ENCODE measurements at places on chromosomes 16 and 17.
A peak's percentile ranks its signal among the peaks of the same experiment; 100 is the strongest.

GRCh38 chr16:54430491-54431030 is 144.0 kb upstream of the IRX3 start:
- no peak for DNase-seq

- DNase-seq: no peak
Observed at GRCh38 chr17:7732981-7733539, 15.5 kb downstream of the DNAH2 start.

DNA sequence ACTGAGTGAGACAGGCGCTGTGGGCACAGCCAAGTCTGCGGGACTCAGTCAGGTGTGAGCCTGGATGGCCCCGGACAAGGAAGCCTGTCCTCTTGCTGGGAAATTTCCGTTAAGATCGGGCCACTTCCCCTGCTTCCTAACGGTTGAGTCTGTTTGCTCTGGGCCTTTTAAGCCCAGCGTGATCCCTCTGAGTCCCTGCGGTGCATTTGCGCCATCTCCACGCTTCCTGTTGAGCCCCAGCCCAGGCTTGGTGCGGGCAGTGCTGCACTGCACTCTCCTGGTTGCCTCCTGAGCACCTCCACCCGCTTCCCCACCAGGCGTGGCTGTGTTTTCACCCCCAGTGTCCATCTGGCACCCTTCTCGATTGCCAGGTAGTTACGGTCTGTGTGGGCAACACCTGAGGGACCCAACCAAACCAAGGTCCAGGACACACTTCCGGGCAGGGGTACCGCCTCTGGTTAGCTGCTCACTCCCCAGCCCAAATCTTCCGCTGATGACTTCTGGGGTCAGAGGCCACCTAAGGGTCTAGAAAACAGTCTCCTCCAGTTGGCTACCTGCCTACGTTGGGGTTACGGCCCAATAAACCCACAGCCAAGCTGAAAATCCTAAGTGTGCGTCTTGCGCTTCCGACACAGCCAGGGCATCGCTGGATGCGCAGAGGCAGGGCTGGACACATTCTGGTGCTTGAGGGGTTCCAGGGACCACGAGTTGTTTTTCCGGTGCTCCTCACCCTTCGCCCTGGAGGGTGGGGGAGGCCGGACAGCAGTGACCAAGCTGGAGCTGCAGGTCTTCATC is 1.4 kb upstream of the SLC25A10 start:
- no peak for DNase-seq

DNA sequence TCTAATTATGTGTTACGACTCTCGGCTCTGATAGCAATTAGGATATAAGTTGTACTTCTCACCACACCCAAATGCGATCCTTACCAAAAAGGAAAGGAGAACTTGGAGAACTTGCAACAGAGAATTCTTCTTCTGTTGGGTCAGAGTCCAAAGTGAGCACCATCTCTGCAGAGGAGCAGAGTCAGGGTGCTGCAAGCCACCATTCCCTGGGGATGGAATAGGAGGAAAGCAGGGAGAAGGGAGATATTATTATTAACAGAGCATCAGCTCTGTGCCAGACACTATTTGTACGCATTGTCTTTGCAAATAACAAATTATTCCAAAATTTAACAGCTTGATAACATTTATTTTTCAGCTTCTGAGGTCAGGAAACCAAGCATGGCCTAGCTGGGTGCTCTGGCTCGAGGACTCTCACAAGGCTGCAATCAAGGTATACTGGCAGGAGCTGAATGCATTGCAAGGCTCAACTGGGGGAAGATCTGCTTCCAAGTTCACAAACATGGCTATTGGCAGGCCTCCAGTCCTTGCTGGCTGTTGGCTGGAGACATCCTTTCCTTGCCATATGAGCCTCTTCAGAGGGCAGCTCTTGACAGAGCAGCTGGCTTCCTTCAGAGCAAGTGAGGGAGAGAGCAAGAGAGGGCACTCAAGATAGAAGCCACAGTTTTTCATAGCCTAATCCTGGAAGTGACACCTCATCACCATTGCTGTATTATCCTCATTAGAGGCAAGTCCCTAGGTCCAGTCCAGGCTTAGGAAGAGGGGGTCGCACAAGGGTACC is 296.2 kb upstream of the CDH5 start:
- DNase-seq: no peak

DNA sequence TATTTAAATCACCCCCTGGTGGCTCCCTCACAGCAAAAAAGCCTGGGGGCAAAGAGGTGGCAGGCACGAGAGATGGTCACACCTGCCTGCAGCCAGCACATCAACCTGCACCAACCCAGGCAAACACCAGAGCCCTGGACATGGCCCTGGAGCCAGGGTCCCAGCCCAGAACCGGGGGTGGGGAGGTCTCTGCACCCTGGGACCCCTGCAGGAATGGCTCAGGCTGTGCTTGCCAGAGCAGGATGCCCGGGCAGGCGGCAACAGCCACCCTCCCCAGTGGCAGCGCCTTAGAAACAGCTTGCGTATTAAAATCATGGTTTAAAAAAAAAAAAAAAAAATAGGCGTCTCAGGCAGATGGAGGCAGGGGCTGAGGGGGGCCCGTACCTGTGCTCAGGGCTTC is 16.2 kb downstream of the MYBBP1A start:
- DNase-seq: no peak

DNA sequence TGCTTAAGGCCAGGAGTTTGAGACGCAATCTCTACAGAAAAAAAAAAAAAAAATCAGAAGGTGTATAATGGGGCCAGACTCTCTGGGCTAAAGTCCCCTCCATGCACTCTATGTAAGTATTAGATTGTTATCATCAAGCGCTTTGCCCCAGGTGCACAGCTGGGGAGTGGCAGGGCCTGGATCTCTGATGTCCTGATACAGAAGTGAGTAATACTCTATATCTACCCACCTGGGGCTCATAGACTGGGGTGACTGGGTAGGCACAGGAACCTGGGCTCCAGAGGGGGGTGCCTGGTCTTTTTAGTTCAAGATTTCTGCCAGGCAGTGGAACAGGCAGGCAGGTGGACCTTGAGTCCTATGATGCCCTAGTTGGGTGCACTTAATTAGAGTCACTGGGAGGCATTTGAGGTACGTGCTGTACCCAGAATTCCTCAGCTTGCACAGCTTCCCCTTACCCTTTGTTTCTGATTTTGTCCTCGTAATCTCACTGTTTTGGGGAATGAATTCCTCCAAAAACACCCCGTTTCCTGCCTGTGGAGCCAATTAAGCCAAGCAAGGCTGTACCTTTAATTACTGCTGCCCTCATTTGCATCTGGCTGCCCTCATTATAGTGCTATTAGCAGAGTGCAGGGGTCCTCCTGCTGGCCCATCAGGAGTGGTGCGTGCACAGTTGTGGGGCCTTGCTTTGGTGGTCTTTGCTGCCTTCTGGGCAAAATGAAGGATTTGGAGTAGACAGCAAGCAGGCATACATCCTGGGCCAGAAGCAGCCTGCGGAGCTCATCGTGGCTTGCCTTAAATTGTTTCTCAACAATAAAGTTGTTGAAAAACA is 239.0 kb downstream of the SNX29 start:
- DNase-seq: no peak

- no peak for DNase-seq
Observed at GRCh38 chr17:10314329-10314728, 58.5 kb downstream of the MYH13 start.

DNA sequence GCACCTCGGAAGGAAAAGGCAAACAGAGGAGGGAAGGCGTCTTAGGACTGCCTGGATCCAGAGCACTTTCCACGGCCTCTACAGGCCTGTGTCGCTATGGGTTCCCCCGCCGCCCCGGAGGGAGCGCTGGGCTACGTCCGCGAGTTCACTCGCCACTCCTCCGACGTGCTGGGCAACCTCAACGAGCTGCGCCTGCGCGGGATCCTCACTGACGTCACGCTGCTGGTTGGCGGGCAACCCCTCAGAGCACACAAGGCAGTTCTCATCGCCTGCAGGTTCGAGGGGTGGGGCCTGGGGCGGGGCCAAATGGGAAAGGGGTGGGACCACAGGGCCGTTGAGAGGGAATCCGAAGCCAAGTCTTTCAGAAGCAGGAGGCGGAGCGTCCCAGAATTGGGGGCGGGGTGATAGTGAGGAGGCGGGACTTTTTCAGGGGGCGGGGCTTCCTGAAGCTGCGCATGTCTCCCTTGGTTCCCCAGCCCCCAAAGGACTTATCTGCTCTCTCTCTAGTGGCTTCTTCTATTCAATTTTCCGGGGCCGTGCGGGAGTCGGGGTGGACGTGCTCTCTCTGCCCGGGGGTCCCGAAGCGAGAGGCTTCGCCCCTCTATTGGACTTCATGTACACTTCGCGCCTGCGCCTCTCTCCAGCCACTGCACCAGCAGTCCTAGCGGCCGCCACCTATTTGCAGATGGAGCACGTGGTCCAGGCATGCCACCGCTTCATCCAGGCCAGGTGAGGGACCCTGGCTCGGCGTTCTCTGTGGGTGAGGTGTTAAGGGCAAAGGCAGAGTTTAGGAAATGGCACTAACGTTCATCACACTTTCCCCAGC is 939 bp downstream of the BCL6B start:
- DNase-seq: no peak

- DNase-seq: no peak
Observed at GRCh38 chr17:59396134-59396826, 64.8 kb downstream of the YPEL2 start.

DNA sequence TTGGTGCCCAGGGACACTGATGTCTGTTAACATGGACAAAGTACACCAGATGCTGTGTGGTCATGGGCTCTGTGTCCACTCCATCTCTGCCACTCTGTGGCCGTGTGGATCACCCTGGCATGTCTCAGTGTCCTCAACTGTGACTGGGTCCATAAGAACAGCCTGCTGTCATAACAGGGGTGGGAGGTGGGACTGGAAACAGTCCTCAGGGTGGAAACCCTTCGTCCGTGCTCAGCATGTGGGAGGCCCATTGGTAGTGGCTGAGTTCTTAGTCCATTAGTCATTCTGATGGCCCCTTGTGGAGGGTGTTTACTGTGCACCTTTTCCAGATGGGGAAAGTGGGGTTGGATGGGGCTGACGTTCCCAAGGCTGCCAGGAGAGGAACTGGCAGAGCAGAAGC is 12.8 kb downstream of the FLYWCH2 start:
- peak; percentile 52 for DNase-seq

DNA sequence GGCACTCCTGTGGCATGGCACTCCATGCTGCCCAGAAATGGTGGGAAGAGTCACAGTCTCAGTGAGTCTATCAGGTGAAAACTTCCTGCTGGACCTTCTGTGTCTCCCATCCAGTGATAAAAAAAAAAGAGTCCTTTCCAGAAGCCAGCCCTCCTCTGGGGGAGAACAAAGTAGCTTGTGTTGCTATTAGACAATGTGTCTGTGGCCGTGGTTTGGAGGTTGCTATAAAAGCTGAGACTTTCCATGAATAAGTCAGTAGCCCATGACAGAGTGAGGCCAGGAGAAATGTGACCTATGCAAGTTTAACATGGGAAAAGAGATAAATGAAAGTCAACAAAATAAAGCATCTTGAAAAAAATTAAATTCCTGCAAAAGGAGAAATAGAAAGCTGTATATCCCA is 250.7 kb upstream of the MON1B start:
- DNase-seq: peak; percentile 42

DNA sequence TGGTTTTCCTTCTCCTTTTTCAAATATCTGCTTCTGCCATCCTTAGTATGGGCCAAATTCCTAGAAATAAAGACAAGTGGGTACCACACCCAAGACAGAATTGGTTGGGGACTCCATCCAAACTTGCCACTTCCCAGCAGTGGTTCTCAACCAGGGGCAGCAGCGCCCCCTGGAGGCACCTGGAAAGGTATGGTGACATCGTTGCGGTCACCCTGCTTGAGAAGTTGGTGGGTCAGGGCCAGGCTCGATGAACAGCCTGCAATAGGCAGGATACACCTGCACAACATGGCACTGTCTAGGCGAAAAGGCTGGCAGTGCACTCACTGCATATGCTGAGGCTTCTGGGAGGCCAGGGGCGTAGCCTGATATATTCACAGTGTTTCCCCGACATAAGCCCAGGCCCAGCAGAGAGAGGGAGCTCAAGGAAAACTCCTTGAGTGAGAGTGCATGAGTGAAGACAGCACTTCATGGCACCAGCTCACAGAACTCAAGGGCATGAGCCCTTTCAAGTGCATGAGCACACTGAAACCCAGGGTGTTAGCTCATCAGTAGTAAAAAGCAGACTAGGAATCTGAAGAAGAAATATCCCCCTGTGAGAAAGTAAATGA is 57.7 kb downstream of the CMC2 start:
- DNase-seq: no peak

DNA sequence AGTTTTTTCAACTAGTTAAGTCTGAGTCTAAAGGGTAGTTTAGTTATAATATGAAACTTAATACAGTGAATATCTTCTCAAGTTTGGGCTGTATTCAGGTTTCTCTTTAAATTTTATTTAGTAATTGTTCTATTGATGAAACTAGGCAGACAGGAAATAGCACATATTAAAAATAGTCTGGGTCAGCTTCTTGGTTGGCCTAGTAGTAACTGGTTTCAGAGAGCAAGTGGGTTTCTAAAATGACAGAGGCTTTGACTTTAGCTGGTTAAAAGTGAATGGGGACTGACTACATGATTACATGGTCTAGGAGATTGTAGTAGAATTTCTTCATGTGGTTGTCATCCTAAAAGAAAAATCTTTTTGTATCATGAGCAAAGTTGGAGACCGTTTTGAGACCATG is 46.8 kb downstream of the OMG start:
- no peak for DNase-seq

- no peak for DNase-seq
Observed at GRCh38 chr17:39631403-39631802, 4.7 kb downstream of the PPP1R1B start.

DNA sequence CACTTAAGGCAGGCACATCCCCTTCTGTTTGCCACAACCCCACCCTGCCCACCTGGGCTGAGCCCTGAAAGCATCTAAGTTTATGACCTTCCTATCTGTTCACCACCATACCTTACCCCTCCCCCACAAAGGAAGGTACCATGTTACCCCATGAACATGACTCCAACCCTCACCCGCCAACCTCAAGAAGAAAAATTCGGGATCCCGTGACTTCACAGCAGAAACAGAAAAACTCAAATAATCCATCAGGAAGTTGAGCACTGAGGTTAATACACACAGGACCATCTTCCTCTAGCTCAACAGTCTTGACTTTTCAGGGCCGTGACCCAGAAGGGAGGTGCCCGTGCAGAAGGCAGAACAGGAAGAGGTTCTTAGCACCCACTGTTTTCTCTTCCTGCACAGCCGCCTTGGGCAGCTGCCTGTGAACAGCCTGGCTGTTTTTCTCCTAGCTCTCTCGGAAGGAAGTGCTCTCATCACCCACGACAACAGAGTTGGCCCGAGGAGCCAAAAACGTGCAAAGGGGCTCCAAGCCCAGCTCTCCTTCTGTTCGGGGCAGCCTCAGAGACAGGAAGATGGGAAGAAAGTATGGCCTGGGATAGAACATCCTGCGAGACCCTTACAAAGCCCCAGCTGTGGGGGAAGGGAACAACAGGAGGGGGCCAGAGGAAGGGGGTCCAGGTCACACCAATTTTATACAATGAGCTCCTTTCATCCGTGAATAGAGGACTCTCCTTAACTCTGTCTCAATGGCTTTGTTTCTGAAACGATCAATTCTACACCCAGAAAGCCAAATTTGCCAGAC is 101.1 kb downstream of the XYLT1 start:
- no peak for DNase-seq

GRCh38 chr16:30844346-30844670 is 49.6 kb downstream of the BCL7C start:
- DNase-seq: no peak

- DNase-seq: no peak
Observed at GRCh38 chr17:14152721-14153120, 83.4 kb downstream of the COX10 start.

- no peak for DNase-seq
Observed at GRCh38 chr16:78596996-78597422, 497.6 kb downstream of the WWOX start.

- DNase-seq: no peak
Observed at GRCh38 chr17:82713071-82713723, 3.3 kb upstream of the FN3KRP start.
